ENCODE measurements at places on chromosomes 11 and 22.

GRCh38 chr11:1484695-1485503, 1.7 kb downstream of the MOB2 start:
- DNase-seq, result no peak

- no peak for DNase-seq
These were observed 1.0 kb downstream of the PRSS23 start for GRCh38 chr11:86801364-86801763.

GRCh38 chr11:46360878-46361277, 13.6 kb downstream of the DGKZ start:
- DNase-seq, result no peak

DNA sequence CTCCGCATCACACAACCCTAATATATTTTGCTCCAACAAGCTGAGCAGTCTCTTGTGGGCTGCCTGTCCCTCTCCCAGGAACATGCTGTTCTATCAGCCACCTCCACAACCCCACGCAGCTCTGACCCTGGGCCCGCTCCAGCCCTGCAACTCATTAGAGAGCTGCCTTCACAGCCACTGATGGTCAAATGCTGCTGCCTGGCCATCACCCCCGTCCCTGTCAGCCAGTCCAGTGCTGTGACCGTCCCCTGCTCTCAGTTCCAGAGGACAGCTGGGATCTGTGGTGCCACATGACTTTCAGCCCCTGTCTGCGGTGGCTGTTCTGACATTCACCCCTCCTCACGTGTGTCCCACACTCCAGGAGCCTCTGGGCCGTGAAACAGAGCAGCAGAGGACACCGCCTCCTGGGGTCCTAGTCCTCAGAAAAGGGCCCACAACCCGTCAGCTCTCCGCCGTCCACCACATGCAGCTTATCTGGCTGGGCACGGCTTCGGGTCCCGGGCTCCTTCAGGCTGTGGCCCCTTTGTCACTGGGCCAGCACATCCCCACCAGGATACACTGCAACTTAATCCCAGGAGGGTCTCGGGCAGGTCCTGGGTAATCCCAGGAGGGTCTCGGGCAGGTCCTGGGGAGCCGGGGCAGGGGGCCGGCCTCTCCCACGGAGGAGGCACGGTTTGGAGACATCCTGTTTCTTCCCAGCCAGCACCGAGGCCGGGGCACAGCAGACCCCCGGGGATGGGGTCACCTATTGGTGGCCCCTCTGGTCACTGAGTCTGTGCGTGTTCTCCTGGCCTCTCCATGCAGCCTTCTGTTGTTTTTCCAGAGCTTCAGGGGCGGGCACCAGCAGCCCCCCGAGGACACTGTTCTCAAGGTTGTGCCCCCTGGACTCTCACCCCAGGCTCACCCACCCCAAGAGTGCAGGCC, 15.1 kb downstream of the CRELD2 start:
- no peak for DNase-seq

DNA sequence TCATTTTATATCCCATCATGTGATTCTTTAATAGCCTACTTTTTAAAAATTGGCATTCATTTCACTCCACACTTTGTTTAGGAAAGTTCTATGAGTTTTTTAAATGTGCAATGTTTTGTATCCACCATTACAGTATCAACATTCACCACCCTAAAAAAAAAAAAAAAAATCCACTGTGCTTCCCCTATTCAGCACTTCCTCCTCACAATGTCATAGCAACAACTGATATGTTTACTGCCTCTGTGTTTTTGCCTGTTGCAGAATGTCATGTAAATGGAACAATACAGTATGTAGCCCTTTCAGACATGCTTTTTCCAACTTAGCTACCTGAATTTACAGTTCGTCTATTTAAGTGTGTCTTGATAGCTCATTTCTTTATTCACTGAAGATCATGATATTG, 754.2 kb downstream of the FAM181B start:
- DNase-seq, result no peak

DNA sequence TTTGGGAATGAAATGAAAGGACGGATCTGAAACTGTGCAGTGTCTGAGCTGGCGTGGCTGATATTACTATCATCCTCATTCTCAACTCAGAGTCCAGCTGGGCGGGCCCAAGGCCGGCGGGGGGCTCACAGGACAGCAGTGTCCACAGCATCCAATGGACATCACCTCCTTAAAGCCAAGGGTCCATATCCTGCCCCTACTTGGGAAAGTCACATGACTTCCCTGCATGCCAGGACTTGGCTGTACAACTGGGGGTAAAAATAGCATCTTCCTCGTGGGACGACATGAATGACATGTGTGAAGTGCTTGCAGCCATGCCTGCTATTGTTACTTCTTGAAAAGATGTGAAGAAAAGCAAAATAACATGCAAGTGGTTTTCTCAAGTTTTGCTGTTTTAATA, 82.3 kb downstream of the TRMU start:
- DNase-seq, result no peak

DNA sequence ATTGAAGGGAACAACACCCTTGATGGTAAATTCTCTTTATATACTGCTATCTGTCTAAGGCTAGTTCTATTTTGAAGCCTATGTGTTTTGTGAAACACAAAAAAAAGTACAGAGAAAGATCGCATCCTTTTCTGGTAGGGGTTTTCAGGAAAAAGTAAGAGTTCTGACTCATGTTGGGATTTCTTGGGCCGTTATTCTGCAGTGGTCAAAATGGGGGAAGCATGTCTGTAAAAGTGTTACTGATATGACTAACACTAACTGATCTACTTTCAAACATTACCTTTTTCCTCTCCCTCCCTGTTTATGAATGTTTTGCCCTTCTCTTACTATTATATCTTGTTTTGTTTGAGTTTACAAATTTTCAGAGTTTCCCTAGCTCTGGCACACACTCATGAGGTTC, 53.9 kb downstream of the CTNND1 start:
- no peak for DNase-seq

- DNase-seq, result peak; percentile 22
These were observed 4.7 kb downstream of the OLFML1 start for GRCh38 chr11:7490054-7490453.

DNA sequence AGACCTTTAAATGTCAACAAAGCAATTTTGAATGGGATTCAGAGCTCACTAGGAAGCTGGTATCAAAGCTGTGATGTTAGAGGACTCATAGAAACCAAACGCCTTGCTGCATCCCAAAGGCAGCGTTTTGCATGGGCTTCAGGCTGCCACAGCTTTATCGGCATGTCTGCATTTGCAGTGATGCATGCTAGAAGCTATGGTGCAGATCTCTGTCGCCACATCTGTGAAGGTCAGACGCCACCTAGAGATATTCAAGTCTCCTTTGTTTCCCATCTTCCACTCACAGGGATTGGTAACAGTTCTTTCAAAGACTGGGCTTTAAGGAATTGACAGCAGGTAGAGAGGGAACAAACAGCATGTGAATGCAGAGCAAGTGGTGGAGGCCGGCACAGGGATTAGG, 47.8 kb downstream of the NTM start:
- DNase-seq, result no peak

DNA sequence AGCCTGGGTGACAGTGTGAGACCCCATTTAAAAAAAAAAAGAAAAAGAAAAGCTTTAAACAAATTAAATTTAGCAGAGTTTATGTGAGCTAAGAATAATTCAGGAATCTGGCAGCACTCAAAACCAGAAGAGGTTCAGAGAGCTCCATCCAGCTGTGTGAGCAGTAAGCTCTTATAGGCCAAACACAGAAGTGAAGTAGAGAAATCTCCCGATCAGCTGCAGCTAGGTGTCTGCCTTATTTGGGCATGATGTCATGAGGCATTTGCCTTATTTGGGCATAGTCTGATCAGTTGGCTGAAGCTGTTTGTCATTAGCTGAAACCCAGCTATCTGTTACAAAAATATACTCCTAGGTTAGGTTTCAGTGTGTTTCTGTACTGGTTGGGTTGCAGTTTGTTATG, 8.2 kb downstream of the MS4A15 start:
- DNase-seq, result no peak

DNA sequence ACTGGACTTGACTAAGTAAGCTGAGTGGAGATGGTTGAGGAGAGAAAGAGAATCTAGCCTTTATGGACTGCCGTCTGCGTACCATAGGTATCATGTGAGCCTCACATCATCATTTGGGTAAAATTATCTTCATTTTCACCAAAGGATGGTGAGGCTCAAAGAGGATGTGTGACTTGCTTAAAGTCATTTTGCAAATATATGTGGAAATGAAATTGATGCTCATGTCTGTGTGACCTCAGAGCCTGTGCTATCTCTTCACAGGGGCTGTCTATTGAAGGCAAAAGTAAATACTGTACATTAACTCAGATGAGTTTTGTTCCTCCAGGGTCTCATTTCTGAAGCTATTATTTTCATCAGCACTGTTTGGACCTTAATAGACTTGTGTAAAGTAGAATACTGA, 83.3 kb upstream of the ALKBH3 start:
- DNase-seq, result no peak

DNA sequence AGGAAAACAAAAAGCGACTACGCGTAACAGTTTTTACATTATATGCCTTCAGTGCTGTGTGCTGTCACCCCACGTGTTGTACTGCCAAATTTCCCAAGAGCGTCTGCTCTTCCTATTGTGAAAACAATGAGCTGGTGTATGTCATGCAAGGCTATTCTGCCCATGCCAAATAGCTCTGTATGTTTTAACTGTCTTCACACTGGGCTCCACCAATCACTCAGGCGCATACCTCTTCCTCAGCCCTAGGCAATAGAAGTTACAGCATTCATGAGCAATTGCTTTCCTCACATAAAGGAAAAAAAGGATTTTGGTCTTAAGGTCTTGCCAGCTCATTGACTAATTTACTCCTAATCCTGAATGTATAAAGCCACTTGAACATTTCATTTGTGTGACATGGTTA, 606.8 kb downstream of the NTM start:
- DNase-seq, result peak; percentile 13

DNA sequence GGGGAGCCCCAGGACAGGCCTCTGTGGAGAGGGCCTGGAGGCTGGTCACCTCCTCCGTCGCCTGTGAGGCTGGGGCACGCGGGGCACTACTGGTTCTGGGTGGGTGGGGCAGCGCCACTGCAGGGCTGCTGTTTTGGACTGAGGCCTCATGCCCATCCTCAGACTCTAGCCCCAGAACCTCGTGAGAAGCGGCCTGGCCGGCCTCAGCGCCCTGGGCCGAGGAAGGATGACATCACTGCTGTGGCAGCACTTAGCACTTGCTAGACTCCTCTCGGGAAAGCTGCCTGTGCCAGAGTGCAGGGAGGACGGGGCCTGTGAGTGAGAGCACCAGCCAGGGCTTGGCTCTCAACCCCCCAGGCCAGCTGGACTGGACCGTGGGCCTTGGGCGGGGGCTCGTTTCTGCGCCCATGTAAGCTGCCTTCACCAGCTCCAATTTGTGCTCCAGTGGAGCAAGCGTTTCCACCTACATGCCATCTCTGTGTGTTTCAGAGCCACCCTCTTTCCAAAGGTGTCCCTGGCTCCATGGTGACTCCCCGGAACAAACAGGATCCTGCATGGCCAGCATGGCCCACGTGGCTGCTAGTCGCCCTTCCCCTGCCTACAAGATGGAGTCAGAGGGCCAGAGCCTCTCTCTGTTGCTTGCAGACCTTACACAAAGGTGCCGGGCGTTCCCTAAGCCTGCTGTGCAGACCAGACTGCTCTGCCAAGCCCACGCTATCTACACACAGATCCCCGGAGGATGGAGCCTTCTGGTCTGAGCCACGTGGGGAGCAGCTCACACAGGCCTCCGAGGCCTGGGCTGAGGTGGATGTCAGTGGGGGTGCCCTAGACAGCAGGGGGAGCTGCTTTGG, 102.9 kb downstream of the CTTN start:
- DNase-seq, result no peak

DNA sequence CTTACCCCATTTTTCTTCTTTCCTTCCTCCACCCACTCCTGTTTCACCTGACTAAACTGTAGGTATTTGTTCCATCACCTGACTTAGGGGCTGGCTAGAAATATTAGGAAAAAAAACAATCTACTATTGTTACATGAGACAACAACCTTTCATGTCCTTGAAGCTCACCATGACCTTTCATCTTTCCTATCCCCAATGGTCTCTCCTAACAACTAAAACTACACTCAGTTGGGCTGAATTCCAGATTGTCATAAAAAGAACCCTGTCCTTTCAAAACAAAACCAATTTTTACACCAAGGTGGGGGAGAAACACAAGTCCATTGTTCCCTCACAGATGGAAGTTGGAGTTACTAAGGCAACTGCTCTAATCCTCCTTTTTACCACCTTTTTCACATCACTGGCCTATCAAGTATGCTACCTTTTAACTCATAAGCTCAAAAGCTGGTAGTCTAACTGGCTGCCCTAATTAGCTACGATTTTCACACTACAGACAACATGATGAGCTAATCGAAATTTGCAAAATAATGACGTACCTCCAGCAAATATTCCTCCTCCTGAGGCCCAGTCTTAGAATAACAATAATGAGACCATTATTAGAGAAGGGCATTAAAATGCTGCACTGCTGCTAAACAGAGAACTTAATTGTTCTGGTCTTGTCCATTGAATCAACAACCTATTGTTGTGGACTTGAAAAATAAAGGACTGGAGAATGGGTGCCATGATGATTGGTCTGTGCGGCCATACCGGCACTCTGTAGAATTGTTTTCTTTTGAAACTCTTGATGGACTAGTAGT, 46.5 kb upstream of the SOX6 start:
- no peak for DNase-seq

- no peak for DNase-seq
These were observed 6.7 kb upstream of the APOL4 start for GRCh38 chr22:36208162-36208765.

DNA sequence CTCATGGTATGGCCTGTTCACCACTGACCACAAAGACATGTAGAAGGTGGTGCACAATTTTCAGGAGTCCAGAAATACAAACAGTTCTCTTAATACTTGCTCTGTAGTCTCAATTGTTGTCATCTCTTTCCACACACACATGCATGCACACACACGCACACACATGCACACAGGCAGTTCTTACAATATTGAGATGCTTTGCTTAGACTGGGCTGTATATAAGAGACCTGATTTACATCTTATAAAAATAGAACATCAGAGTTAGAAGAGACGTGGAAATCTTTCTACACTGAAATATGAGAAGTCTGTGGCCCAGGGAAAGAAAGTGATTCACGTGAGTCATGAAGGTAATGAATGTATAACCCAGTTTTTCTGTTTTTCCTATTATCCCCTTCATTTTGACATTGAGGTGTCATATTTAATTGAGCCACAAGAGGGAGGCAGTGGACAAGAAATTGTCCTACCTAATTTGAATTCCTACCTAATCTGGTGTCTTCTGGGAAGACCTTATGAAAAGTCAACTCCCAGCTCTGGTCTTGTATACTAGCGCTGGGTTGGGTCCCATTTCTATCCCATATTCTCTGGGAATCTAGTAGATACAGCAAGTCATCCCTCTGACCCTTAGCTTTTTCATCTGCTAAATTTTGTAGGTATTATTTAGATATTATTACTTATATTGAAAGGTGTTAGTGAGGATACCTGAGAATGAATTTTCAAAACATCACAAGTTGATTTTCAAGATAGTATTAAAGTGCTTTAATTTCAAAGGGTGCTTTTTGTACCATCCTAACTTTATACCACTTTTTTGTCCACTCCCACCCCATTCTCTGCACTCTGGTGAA, 14.9 kb upstream of the MS4A4A start:
- DNase-seq, result no peak

GRCh38 chr11:11584530-11584810, 37.3 kb downstream of the GALNT18 start:
- DNase-seq, result peak; percentile 43
